ENCODE measurements at places on chromosomes 12 and 14.

DNA sequence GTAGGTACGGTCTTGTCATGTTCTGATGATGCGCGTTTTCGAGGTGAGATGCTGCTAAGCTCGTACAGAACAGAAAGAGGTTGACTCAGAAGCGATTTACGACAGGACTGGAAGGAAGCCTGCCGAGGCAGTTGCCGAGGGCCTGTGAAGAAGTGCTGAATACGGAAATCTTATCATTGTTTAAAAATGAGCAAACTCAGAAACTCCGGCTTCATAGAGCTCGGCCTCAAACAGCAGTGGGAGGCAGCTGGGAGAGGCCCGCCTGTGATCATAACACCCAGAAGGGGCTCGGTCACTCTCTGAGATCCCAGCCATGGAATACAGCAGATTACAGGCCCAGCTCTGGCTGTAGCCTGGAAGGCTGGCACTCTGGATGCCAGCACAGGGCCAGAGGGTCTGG is 87.4 kb downstream of the CPSF2 start:
- no peak for DNase-seq

DNA sequence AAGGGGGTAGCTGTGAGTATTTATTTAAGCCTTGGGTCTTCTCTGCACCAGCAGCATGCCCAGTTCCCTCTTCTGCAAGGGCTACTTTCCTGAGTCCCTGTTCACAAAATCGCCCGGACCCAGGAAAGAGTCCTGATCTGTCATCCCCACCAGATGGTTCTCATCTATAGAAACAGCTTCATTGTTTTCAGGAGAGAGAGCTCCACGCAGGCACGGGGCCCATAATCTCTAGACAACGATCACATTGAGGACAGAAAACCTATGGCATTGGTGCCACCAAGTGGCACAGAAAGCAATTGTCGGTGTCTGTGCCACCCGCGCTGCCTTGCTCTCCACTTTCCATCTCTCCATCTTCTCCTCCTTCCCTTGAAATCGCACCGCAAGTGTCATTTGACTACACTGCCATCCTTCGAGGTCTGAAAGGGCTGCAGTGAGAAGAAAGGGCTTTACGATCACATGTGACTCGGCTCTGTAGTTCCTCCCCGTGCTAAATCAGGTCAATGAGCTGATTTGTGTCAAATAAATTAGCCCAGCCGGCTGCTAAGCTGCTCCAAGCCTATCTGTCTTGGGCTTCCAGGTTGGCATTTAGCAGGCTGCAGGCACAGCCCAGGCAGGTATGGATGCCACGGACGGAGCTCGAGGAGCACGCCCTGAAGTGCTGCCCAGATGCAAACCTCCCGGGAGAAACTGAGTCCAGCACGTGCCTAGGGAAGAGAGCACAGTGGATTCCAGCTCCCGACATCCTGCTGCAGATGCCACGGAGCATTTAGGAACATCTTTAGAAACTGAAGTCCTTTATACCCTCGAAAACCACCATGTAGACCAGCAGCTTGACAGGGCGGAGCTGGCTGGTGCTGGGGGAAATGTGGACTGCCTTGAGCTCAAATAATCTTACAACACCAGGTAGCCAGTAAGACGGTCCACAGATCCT is 28.8 kb downstream of the SPRING1 start:
- peak; percentile 70 for DNase-seq

DNA sequence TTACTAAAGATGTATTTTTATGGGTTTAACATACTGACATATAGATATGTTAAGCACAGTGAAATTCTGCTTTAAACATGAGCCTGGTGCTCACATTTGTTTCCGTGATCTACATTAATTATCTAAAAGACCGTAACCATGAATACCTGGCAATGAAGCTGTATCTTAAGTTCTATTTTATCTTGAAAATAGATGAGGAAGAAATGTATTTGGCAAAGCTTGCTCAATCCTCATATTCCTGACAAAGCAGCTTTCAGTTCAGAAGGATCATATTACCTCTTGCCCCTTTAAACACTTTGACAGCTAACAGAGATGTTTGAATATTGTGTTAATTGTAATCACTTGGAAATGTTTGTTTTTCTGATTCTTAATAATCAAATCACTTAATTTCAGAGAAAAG is 9.8 kb downstream of the EPYC start:
- no peak for DNase-seq

GRCh38 chr12:44589697-44590096 is 286.4 kb downstream of the NELL2 start:
- DNase-seq = no peak

DNA sequence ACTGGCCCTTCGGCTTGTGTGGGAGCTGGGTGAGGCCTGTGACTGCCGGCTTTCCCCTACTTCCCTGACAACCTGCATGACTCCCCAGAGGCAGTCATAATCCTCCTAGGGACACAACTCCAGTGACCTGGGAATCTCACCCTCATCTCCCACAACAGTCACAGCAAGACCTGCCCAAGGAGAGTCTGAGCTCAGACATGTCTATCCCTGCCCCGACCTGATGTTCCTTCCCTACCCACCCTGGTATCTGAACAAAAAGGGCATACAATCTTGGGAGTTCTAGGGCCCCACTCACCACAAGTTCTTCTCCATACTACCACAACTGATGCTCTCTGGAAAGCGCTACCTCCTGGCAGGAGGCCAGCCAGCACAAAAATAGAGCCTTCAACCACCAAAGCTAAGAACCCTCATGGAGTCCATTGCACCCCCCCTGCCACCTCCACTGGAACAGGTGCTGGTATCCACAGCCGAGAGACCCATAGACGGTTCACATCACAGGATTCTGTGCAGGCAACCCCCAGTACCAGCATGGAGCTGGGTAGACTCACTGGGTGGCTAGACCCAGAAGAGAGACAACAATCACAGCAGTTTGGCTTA is 16.8 kb downstream of the ATP23 start:
- DNase-seq = no peak

- DNase-seq = no peak
These were observed 152.3 kb downstream of the ZNF664 start for GRCh38 chr12:124125203-124125871.

- peak; percentile 74 for DNase-seq
These were observed 895 bp upstream of the CCDC88C start for GRCh38 chr14:91418387-91419043.

- peak; percentile 56 for DNase-seq
These were observed 78.7 kb downstream of the TXNDC16 start for GRCh38 chr14:52473557-52473956.

DNA sequence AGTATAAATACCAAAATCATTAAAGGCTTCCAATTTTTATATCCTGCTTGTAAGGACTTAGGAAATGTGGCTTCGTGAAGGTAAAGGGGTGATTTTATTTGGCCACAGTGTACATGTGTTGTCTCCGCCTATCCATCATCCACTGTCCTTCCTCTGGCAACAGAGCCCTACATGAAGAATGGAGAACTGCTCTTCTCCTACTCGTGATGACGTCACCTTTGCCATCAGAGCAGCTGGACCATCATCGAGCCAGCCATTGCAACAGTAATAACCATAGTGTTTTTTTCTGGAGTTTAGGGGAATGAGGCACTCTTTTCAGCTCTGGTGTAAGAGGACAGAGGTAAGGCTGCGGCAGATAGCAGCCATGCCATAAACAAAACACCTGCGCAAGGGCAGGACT is 19.2 kb downstream of the ITPR2 start:
- no peak for DNase-seq

- no peak for DNase-seq
These were observed 61.4 kb downstream of the KCNH5 start for GRCh38 chr14:62983821-62984220.

GRCh38 chr12:25985316-25986175 is 27.1 kb downstream of the RASSF8 start:
- no peak for DNase-seq

All from hematopoietic multipotent progenitor cell treated with erythropoietin and hydrocortisone succinate and interleukin-3 and kit ligand, for 8 days (in vitro differentiated cells).